ENCODE measurements at places on chromosomes 2 and 18.

DNA sequence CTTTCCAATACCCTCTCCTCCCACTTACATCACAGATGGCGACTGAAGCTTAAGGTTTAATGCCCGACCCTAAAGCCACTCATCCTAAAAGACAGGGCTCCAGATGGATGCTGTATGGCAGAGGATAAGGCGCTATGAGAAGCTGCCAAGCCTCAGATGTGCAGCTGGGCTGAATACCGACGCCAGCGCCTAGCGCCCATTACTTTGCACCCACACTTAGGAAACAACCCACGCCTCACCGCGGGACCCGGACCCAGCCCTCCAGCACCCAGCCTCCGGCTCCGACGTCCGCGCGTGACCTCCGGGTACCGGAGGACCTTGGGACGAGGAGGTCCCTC is 335 bp downstream of the TRAK2 start:
- no peak for DNase-seq

- no peak for DNase-seq
These were observed 101.5 kb upstream of the NEDD4L start for GRCh38 chr18:57942493-57942892.

- peak; percentile 66 for DNase-seq
These were observed 40.7 kb upstream of the GALR1 start for GRCh38 chr18:77208964-77209363.

- no peak for DNase-seq
These were observed 3.5 kb downstream of the RHOB start for GRCh38 chr2:20450201-20450999.
